ENCODE measurements at places on chromosomes 5 and 9. TPM values are rescaled to one million over a fixed set of nuclear protein-coding genes. Genes with fewer than 3 reads are reported as not detected.

PCDHGA1 gene
- 0.41 TPM for polyA plus RNA-seq

GCNT4 gene
- 1.4 TPM for polyA plus RNA-seq

DNA sequence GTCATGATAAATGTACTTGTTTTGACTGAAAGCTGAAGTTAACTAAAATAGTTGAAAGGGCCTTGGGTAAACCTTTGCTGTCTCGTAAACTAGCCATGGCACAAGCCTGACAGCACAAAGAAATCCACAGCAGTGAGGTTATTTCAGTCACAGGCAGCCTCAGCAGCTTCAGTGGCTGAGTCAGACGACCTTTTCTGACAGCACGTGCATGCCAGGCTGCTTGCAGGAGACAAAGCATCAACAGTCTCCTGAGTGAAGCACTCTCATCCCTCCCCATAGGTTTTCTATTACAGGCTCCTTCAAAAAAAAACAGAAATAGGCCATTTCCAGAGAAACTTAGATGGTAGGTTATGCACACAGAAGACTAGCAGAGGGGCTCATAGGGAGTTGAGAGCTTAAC is 34.6 kb downstream of the OXCT1 start:
- peak; percentile 72 for DNase-seq

ASS1 gene
- 113 TPM for polyA plus RNA-seq

GRCh38 chr5:62627121-62627520 is 48.5 kb downstream of the LRRC70 start:
- DNase-seq: no peak
